Stimulated activated CD4-positive, alpha-beta T cell treated with anti-CD3 and anti-CD28 coated beads, Interleukin-15, amount 100 ng/mL, for 24 hours (primary cell): ENCODE measurements at places on chromosomes 3 and 15.

DNA sequence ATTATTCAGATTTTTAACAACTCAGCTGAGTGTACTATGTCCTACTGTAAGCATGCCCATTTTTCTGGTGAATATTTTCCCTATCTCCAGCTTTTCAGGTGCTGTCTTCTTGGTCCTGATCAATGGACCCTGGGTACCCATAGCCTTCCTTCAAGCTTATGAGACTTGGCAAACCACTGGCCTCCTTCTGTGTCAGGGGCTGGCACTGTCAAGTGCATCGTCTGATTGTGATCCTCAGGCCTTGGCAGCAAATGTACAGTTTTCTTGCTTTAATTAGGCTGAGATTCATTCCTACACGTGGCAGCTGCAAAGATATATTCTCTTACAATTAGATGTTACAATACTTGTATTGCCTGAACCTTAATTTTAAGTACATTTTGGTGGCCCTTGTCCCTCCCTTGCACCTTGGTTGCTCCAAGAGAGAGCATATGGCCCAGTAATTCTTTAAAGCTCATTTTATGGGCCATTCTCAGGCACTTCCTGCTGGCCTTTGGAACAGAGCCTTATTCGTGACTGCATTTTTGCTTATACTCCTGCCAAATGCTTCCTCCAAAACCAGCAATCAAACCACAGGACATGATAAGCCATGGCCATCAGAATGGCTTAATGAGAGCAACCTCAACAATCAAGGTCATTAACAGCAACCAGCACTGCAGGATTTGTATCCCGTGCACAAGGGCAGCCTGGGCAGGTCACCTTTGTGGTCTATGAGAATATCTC lies 179.9 kb downstream of the CNTN6 start:
- no peak for DNase-seq

DNA sequence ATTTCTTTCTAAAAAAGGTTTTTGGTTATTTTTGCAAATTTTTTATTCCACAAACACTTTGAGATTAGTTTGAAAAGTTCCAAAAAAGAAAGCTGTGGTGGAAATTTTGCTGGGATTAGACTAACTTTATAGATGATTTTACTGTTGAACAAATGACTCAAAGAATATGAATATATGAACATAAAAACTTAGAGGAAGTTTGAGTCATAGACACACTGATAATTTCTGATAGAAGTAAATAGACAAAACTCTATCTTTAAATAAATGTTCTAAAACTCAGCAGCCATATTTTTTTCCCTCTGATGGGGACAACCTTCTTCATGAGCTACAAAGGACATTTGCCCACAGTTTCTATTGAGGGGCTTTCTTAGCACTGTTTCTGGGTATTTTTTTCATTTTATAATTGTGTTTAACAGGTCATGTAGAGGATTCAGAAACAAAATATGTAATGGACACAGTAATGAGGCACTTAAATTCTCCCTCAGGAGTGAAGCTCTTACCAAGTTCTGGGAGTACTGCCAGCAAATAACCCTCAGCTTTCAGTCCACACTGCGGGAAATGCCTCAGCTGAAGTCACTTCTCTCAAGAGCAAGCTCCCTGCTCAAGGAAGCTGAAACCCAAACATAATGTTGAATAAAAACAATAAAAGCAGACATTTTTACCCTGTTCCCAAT lies 157.6 kb downstream of the NFKBIZ start:
- DNase-seq, result no peak

DNA sequence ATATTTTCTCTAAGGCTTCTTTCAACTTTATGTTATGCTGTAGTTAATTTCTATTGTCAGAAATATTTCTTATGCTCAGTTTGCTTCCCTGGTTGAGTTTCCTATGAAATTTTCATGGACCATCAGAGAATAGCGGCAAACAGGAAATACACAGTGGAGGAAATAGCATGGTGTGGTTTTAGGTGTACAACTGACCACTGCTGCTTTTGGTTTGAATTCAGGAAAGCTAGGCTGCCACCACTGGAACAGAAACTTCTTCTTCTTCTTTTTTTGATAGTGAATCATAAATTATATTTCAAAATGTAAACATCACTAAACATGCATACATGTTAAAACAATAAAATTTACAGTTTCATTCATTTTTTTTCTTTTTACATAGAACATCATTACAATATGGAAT lies 316.6 kb upstream of the TGFBR2 start:
- DNase-seq, result no peak

- DNase-seq, result no peak
Observed at GRCh38 chr3:132625613-132626012, 28.5 kb downstream of the ACKR4 start.

GRCh38 chr3:185465471-185465870 lies 33.4 kb downstream of the TMEM41A start:
- DNase-seq, result no peak

DNA sequence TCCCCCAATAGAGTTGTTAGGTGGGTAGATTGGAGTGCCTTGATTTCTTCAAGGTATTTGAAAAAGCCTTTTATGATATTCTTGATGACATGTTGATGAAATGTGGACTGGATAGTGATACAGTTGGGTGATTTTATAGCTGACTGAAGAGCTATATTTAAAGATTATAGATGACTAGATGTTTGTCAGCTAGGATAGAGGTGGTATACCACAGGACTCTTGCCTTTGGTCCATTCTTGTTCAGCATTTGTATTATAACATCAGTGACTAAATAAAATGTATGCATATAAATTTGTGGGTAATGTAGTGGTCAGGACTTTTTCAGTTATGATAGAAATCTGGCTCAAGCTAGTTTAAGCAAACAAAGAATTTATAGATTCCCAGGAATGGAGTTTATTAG lies 143.9 kb downstream of the ZNF609 start:
- no peak for DNase-seq

DNA sequence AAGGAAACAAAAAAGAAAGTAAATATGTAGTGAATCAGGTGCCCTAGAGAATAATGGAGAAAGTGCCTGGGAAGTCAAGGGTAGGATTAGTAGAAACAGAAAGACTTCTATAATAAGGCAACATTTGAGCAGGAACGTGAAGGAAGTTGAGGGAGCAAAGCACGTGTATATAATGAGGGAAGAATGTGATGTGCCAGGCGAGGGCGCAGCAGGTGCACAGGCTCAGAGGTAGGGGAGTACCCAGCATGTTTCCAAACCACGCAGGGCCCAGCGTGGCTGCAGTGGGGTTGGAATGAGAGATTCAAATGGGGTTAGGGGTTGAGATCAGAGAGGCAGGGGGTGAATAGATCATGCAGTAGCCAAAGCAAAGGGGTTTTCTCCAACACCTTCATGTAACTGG lies 91.9 kb upstream of the VGLL4 start:
- no peak for DNase-seq

DNA sequence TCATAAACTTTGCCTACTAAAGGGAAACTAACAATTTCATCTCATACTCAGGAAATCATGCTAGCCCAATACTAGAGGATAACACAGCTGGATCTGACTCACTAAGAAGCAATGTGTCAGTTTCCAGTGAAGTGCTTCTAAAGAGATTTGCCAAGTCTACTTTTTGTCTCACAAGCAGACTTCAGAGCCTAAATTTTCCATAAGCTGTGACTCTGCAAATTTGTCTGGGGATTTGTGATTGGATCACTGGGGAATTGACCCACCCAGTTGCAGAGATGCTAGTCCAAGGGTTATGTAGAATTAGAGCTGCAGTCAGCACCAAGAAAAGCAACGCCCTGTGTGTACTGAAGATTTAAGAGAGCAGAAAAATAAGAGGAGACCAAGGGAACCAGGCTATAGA lies 647.1 kb downstream of the NTRK3 start:
- no peak for DNase-seq

DNA sequence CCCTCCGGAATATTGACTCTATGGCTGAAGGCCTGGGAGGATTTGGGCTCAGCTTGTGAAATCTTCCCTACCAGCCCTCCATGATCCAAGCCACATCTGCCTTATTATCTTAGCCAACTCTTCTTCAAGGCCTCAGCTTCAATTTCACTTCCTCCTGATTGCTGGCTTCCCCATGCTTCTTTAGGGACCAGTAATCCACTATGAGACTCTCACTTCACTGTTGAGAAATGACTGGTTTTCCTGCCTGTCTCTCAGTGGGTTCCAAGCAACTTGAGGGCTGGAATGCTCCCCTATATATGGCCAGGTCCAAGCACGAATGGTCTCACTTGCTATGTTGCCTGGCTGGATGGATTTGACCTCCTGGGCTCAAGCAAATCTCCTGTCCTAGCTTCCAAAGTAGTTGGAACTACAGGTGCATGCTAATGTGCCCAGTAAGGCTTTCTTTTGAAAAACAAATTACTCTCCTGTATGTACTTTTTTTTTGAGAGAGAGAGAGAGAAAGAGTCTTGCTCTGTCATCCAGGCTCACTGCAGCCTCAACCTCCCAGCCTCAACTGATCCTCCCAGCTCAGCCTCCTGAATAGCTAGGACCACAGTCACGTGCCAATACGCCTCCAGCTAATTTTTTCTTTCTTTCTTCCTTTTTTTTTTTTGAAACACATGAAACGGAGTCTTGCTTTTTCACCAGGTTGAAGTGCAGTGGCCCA lies 7.9 kb upstream of the PIK3CB start:
- no peak for DNase-seq

DNA sequence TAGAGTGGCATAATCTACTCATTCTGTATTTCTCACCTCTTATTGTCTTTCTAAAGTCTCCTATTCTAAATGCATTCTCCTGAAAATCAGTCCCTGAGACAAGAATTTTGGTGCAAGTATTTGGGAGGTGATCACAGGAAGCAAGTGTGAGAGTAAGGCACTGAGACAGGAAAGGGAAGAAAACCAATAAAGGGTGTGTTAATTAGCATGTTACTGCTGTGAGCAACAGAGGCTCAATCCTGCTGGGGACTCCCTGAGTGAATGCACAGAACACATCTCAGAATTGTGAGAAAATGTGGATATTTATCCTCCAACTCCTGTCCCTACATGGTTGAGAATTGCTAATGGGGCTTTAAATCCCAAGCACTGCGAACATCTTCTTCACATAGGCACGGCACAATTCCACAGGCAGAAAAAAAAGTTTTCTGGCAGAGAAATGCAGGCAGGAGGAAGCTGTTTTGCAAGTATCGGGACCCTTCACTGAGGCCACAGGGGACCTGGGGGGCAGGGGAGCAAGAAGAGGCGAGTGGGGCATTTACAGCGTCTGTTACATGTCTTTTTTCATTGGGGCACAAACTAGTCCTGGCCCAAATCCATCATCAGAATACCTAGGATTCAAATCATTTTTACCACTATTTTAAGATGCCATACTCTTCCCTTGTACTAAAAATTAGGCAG lies 27.2 kb upstream of the STT3B start:
- DNase-seq, result no peak

GRCh38 chr15:49418811-49419210 lies 4.2 kb upstream of the FGF7 start:
- no peak for DNase-seq
